EL (cell line): ENCODE measurements at places on chromosomes 6 and 20.

DNA sequence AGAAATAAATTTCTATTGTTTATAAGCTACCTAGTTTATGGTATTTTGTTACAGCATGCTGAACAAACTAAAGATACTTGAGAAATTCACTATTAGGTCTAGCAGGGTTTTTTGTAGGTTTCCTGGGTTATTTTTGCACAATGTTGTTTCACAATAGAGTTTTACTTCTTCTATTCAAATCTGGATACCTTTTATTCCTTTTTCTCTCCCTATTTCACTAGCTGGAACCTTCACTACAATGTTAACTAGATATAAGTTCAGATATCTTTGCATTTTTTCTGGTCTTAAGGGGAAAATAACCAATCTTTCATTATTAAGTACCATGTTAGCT lies 237.7 kb upstream of the CITED2 start:
- no peak for DNase-seq

DNA sequence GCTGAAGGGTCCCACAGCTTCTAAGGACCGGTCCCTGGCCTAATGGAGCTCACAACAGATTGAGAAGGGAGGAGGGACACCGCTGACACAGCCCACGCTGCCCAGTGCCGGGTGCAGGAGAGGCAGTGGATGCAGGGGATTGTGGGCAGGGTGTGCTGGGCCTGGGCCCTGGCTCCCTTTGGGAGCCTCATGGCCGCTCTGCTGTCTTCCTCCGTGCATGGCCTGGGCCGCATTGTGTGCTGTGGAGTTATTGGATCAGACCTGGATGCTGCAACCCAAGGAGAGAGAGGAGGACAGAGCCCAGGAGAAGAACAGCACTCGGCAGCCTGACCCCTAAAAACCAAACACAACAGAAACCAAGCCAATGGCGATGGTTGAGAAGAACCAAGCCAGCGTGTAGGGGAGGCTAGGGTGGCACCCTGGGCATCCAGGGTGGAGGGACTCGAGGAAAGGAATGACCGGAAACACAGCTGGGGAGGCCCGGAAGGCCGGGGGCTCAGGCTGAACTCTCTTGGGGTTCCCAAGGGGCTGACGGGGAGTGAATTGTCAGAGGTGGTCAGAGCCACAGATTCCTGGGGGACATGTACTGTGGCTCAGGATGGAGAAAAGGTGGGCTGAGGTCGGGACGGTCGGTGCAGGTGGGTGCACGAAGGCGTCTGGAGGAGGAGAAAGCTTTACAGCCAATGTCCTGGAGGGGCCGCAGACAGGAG lies 41.0 kb downstream of the ERMARD start:
- DNase-seq: no peak

DNA sequence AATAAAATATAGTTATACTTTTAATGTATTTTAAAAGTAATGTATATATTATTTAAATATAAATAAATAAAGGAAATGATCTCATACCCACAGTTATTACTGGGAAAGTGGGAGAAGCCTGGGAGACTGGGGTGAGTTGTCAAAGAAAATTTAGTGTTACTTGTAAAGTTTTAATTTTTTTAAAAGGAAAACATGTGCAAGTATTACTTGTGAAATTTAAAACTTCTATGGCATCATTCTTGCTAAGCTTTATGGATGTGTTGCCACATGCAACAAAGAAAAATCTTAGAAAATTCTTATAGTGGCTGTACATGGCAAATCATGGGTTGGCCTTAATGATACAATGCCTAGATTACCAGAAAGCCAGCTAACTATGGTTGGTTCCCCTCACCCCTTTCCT lies 194.0 kb upstream of the KCNK16 start:
- no peak for DNase-seq

DNA sequence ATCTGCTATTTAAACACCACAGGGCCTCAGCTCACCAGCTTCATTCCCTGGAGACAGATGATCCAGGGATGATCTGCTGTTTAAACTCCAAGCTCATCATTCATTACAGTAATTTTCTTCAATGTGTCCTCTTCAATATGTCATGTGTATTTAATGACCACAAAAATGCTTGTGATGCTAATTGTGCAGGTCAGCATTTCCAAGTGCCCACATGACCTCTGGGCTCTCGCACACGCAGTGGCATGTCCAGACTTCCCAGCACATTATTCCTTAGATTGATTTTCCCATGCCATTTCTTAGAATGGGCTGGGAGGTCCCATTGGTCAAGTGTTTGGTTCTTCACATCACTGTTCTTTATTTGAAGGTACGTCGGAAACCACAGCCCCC lies 434.4 kb downstream of the HAO1 start:
- no peak for DNase-seq

- no peak for DNase-seq
Observed at GRCh38 chr6:19525673-19526072, 311.5 kb upstream of the ID4 start.

DNA sequence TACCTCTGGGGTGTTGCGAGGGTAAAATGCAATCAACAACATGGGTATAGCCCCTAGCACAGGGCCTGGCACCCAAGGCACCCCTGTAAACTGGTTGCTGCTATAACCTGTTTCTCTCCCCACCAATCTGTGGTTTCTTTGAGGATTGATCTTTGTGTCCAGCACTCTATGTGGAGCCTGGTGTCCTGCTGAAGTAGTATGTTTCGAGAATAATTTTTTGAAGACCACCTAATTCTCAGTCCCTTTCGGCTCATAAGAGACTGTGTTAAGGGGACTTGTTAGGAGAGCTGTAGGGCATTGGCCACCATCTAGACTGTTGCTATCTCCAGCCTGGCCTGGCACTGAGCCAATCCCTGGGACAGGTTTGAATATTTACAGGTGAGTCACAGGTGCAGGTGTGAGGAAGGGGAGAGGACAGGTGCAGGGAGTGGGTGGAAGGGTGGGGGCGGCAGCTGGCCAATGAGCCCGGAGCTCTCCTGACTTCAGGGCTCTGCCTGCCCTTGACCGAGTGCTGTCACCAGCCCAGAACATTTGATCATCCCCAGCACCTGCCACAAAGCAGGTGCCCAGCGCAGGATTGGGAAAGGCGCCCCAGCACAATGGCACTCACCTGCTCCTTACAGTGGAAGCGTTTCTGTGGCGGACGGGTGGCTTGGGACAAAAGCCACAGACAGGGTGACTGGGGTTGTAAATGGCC lies 8.1 kb upstream of the C20orf144 start:
- no peak for DNase-seq

DNA sequence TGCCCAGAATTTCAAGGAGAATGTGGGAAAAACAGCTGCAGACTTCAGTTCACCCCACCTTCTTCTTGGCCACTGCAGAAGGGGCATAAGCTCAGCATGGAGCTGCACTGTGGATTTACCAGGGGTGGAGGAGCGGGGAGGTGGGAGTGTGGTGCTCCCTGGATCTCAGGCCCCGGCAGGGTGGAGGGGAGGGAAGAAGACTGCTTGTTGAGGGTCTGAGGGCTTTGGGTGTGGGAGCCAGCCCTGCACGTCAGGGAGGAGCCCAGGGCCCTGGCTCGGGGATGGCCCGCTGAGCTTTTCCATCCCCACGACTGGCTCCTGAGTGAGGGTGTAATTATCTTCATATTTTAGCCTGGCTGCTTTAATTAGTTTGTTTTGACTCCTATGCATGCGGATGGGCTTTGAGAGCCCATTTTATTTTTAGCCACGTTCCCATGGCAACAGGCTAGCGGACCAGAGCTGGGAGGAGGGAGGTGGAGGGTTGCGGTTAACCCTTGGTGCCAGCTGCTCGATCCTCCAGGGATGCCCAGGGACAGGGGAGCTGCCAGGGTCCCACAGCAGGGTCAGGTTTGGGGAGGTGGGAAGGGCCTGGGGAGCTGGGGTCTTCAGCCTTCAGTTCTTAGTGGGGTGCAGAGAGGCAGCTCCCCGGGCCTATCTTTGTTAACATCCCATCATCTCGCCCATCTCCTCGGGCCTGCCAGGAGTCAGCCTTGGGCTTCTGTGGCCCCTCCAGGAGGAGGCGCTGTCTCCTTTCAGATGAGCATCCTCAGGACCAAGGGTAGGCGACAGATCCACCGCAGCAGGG lies 68.2 kb downstream of the RAB44 start:
- DNase-seq: peak; percentile 82

GRCh38 chr20:45114465-45115385 lies at the start of gene WFDC5:
Gene WFDC5, minus strand, starts transcription at chr20:45115174. Its CDS starts 91 bp downstream, at chr20:45115083.
- DNase-seq: no peak

DNA sequence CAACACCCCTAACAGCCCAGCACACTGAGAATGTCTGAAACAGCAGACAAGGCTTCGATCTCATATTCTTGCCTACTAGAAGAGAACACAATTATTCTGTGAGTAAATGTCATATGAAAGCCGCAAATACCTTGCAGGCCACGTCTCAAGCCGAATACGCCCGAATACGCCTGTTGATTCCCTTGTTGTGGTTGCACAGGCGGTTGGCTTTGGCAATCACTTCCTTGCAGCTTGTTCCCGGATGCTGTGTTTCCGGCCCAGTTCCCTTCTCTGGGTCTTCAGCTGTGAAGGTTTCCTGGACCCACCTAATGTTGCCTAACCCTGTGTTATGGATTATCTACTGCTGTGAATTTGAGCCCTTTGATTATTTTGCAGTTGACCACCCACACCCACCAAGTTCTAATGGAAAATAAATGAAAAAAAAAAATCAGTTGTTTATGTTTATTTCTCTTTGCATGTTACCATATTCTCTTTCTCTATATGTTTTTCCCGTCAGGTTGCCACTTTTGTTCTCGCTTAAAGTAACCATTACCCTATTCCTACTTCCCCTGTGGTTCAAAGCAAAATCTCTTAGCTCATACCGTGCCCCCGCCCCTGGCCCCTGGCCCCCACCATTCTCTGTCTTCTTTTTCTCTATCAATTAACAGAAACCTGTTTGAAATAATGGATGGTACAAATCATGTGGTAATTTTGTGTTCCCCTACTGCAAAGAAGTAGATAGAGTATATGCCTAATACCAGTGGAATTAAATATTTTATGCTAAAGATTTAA lies 172.4 kb downstream of the ADGB start:
- no peak for DNase-seq

DNA sequence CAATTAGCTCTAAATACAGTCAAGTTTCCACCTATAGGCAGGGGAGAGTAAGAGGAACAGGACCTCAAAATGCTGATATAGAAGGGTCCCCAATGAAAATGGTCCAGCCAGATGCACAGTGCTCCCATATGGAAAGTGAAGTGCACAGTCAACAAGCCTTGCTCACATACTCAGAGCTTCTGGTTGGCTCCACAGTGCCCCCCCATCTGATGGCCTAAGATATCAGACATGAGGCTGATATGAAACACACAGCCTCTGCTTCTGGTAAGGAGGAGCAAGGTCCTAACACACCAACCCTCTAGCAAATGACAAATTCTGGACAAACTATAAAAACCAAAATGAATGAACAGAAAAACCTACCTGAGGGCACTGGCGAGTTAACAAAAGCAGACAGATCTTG lies 111.4 kb upstream of the EMILIN3 start:
- DNase-seq: no peak

- DNase-seq: no peak
Observed at GRCh38 chr20:48142516-48142773, 357.2 kb upstream of the SULF2 start.

DNA sequence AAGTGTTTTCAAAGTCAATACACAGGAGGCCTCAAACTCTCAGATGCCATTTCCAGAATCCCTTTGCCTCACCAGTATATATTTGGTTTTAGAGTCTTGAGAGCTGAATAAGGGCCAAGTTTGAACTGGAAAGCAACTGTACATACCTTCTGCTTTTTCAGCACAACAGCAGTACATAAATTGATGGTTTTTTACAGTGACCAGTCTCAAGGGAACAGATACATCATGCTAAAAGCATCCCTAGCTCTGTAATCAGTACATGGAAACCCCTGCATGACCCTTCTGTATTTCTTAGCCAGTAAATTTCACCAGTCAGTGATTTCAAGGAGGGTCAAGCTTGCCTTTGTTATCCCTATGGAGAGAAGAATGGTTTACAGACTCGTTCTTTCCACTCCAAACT lies 40.6 kb upstream of the ECHDC1 start:
- no peak for DNase-seq

GRCh38 chr6:75794351-75794846 lies 45.4 kb downstream of the MYO6 start:
- no peak for DNase-seq

DNA sequence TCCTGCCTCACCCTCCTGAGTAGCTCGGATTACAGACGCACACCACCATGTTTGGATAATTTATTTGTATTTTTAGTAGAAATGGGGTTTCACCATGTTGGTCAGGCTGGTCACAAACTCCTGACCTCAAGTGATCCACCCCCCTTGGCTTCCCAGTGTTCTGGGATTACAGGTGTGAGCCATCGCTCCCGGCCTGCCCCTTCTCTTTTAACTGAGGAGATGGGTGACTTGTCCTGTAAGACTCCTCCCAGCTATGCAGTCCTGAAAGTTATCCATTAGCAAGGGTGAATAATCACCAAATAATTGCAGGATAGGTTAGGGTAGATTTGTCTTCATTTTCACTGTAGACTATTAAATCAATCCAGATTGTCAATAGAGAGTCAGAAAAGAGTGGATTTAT lies 40.5 kb upstream of the JARID2 start:
- DNase-seq: no peak

DNA sequence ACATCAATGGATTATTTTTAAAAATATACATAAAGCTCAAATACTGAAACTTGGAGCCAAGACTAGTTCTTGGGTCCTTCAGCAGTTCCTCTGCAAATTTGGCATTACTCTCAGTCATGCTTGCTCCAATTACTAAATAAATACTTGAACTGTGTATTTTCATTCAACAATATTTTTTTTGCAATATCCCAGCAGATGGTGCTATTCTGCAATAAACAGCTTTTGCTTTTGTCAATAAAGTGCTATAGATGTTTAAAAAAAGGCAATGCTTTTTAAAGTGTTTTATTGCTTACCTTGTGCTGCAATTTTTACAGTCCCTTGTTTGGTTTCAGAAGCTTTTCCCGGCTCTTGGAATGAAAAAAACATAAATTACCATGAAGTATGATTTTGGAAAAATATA lies 243.4 kb downstream of the TRDN start:
- DNase-seq: no peak

- DNase-seq: no peak
Observed at GRCh38 chr6:125157725-125158124, 4.2 kb downstream of the TPD52L1 start.

- peak; percentile 71 for DNase-seq
Observed at GRCh38 chr20:2984956-2985661, 58.3 kb upstream of the GNRH2 start.

DNA sequence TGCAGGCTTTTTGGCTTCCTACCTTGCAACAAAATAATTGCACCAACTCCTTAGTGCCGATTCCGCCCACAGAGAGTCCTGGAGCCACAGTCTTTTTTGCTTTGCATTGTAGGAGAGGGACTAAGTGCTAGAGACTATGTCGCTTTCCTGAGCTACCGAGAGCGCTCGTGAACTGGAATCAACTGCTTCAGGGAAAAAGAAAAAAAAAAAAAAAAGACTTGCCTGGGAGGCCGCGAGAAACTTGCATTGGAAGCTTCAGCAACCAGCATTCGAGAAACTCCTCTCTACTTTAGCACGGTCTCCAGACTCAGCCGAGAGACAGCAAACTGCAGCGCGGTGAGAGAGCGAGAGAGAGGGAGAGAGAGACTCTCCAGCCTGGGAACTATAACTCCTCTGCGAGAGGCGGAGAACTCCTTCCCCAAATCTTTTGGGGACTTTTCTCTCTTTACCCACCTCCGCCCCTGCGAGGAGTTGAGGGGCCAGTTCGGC lies 420 bp downstream of the SOX4 start:
- peak; percentile 67 for DNase-seq
